ENCODE measurements at places on chromosomes 6 and 20.

- peak; percentile 10 for DNase-seq
These were observed 1.1 kb upstream of the TBC1D32 start for GRCh38 chr6:121335087-121336008.

DNA sequence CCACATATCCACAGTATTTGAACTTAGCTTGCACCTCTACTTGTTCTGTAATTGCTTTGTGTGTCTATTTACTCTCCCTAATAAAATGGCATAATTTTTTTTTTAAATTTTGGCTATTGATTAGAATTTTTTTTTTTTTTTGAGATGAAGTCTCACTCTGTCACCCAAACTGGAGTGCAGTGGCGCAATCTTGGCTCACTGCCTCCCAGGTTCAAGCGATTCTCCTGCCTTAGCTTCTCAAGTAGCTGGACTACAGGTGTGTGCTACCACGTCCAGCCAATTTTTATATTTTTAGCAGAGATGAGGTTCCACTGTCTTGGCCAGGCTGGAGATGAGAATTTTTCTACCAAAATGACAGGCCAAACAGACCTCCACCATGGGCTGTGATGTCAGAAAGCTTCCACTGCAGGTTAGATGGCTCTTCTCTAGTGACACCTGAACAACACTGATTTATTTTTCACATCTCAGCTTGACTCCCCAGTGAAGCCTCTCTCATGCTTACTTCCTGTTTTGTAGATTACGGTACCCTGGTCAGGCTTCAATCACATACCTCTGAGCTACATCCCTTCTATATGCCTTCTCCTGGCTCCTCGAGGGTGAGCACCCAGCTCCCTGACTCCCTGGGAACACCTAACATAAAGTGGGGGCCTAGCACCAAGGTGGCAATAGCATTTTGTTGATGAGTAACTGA lies 112.8 kb downstream of the ARHGAP18 start:
- no peak for DNase-seq

DNA sequence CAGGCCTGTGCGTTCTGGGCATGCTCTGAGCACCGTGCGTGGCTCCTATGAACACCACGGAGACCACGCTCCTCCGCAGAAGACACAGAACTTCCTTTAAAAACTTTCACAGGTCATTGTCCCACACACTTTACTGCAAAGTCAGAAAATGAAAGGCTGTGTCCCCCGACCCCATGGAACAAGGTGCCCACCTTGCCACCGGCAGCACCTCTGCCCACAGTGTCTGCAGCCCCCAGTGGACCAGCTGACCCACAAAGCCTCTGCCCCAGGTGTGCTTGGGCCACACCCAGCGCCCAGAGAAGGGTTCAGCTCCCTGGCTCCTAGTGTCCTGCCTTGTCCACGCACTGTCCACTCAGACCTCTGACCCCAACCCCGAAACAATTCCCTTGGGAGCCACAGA lies 8.7 kb downstream of the TAF4 start:
- no peak for DNase-seq

DNA sequence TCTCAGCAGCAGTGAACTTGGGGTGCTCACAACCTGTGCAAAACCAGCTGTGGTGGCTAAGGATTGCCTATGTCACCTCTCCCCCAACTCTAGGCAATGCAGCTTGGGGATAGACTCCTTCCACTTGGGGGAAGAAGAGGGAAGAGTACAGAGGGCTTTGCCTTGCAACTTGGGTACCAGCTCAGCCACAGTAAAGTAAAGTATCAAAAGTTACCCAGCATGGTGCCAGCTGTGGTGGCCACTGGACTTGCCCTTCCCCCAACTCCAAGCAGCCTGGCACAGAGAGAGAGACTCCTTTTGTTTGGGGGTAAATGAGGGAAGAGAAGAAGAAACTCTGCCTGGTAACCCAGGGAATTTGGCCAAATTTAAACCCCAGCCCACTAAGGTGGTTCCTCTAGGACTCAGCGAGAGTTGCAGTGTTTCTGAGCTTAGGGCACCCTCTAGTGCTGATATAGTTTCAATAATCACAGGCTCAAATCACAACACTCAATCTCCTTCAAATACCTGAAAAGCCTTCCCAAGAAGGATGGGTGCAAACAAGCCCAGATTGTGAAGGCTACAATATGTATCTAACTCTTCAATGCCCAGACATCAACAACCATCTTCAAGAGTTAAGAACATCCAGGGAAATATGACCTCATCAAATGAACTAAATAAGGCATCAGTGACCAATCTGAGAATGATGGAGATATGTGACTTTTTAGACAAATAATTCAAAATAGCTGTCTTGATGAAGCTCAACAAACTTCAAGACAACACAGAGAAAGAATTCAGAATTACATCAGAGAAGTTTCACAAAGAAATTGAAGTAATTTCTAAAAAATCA lies 7.6 kb upstream of the DEFB129 start:
- DNase-seq, result no peak

DNA sequence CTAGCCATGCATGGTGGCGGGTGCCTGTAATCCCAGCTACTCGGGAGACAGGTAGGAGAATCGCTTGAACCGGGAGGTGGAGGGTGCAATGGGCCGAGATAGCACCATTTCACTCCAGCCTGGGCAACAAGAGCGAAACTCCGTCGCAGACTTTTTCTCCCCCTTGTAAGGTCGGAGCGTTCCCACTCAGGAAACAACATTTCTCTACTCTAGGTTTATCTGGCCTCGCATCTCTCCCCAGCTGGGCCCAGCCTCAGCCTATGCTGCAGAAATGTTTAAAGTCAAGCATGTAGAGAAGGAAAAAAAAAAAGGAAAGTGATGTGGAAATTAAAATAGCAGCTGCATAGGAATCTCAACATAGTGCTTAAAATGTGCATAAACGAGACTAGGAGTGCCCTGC lies 172.3 kb downstream of the TRIM27 start:
- DNase-seq, result no peak

DNA sequence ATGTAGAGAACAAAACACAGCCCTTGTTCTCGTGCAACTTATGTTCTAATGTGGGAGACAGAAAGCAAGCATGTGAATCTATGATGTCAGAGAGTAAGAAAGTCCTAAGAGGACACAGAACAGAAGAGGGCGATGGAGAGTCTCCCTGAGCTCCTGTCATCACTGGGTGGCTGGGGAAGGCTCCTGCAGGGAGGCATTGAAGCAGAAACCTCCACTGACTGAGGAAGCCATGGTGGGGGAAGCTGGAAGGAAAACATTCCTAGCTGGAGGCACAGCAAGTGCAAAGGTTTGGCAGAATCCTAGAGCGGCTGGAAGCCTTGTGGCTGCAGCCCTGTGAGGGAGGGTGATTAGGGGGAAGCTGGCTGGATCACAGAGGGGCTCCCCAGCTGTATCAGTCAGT lies 248.0 kb downstream of the CDH26 start:
- peak; percentile 55 for DNase-seq

- peak; percentile 37 for DNase-seq
These were observed 211.0 kb downstream of the MOXD1 start for GRCh38 chr6:132190097-132190814.

DNA sequence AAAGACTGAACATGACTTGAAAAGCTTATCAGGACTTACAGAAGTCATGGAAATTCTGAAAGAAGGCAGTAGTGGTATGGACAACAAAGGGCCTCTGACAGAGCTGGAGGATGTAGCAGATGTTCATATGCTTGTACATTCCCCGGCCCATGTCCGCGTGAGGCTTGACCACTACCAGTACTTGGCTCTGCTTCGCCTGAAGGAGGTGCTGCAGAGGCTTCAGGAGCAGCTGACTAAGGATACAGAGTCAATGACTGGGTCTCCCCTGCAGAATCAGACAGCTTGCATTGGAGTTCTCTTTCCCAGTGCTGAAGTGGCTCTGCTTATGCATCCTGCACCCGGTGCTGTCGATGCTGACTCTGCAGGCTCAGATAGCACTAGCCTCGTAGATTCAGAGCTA lies 29.2 kb downstream of the TAF11 start:
- no peak for DNase-seq

- DNase-seq, result no peak
These were observed 82.2 kb upstream of the DUSP22 start for GRCh38 chr6:210104-210456.

- DNase-seq, result peak; percentile 48
These were observed 21.6 kb upstream of the GFOD1 start for GRCh38 chr6:13508711-13509705.

- DNase-seq, result no peak
These were observed 555 bp upstream of the ZBTB46 start for GRCh38 chr20:63831646-63831992.

- no peak for DNase-seq
These were observed 51.9 kb downstream of the IL22RA2 start for GRCh38 chr6:137121401-137121997.

GRCh38 chr20:17648791-17649730 lies 33.0 kb downstream of the RRBP1 start:
- peak; percentile 22 for DNase-seq

GRCh38 chr20:14989535-14990290 lies 652.3 kb upstream of the FLRT3 start:
- DNase-seq, result no peak

DNA sequence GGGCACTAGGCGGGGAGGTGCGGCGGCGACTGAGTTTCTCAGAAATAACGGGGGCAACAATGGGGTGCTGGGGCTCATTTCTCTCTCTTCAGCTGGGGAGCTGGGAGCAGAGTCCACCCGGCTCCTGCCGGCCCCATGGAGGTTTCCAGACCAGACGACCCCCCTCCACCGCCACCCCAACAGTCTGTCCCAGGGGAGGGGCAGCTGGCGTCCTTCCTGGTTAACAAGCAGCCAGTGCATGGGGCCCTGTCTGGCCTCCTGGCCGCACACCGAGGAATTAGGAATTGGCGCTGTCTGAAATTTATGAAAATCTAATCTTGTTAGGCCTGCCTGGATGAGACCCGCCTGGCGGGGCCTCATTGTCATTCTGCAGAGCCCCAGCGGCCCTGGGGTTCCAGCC lies 42.4 kb downstream of the PMEPA1 start:
- no peak for DNase-seq

DNA sequence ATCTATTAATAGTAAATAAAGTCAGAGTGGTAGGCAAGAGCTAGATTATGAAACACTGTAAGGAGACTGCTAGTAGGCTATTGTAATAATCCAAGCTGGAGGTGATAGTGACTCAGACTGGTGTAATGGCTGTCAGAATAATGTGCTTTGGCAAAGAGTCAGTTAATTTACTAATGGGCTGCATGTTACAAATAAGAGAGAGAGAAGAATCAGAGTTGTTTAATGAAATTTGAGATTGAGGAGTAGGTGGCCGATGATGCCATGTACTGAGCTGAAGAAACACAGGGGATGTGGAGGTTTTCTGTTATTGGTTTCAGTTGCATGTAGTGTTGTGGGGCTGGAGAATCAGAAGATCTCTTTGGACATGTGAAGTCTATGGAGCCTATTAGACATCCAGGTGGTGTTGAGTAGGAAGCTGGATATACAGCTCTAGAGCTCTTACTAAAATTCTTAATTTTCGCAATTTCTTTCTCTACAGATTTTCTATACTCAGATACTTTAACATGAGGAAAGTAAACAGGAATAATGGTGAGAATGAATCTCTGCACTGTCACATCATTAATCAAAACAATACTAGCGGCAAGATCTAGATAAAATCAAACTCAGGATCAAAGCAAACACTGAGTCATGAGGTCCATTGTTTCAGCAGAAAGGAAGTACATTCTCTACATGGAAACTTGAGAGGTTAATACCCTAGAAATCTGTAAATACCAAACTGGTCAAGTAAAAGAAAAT lies 167.7 kb downstream of the SIM1 start:
- peak; percentile 82 for DNase-seq

DNA sequence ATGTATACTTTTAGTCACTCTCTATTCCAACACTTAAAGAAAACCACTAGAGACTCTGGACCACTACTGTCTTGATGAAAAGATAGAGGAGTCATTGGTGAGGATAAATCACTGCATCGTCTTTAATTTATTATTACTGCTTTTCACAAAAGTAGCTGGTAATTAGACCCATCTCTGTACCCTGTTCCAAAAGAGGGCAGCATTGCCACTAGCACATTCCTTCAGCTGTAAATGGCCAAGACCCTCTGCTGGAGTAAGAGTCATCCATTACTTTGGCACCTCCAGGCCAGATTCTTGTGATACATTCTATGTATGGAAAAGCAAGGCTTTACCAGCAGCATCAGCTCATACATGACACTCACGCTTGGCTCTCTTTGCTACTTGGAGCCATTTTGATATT lies 49.5 kb upstream of the PREP start:
- no peak for DNase-seq

Data from astrocyte of the spinal cord (primary cell).